ENCODE measurements at places on chromosomes 13 and 19. TPM values are rescaled to one million over a fixed set of nuclear protein-coding genes. Genes with fewer than 3 reads are reported as not detected.
A peak's percentile ranks its signal among the peaks of the same experiment; 100 is the strongest.

Gene OBI1
- polyA plus RNA-seq = 2.0 TPM

Gene ZNF439
- polyA plus RNA-seq = 0.61 TPM

- no peak for DNase-seq
These were observed 105.9 kb downstream of the AKAP11 start for GRCh38 chr13:42377640-42378382.

Gene TNNI3
- polyA plus RNA-seq = not detected

GRCh38 chr19:4524808-4525562 lies 6.7 kb upstream of the PLIN4 start:
- DNase-seq = peak; percentile 78

Gene C1QTNF9B
- 0.24 TPM for polyA plus RNA-seq

Gene HSH2D
- 1.2 TPM for polyA plus RNA-seq

Gene LHB
- polyA plus RNA-seq = not detected

Gene VSTM2B
- polyA plus RNA-seq = not detected

- DNase-seq = no peak
These were observed 25.1 kb downstream of the LNX2 start for GRCh38 chr13:27595055-27595811.

GRCh38 chr13:19845758-19846157 lies 17.7 kb downstream of the ZMYM5 start:
- DNase-seq = no peak

- no peak for DNase-seq
These were observed 61.2 kb upstream of the FRY start for GRCh38 chr13:31970231-31970930.

Gene BSG
- 146 TPM for polyA plus RNA-seq

GRCh38 chr13:79503473-79504017 lies 22.6 kb downstream of the NDFIP2 start:
- no peak for DNase-seq

DNA sequence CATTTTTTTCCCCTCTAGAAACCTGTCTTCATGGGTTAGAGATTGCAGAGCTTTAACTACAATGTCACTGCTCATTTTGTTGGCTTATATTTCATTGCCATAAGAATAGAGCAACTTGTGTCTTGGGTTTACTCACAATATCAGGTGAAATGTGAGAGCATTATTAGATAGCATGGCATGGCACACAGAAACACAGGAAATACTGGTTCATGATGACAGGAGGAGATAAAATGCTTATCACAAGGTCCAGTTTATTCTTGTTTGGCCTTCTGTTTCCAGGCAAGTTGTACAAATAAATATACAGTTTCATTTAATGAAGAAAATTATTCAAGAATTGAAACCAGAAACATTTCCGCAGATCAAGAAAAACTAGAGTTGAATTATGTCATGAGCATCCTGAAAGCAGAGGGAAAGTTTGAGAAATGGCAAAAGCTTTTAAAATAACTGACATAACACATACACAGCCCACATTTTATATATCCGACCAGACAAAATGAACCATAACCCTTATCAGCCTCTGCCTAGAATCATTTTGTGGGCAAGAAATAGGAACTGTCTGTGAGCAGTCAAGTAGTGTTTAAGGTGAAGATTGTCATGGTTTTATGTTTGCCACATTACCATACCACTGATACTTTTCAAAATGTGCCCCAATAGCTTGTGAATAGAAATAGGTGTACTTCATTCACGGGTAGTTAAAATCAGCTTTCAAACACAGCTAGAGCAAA lies 297.9 kb upstream of the ARGLU1 start:
- DNase-seq = no peak

DNA sequence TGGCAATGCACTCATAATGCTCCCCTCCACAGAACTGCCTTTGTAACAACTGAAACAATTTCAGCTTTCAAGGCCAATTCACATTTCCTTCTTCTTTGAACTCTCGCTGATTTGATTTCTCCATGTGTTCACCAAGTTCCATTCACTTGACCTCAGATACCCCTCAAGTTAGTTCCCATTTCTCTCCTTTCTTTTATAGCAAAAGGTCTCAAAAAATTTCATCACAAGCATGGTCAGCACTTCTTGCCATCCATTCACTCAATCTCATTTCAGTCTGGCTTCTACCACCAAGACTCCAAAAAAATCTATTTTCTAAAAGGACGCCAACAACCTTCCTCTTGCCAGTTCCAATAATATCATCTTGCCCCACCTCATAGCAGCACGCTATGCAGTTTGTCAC lies 135.7 kb downstream of the DIAPH3 start:
- DNase-seq = no peak

GRCh38 chr13:109366525-109366924 lies 419.9 kb downstream of the IRS2 start:
- DNase-seq = no peak

GRCh38 chr13:61086087-61086486 lies 329.6 kb downstream of the PCDH20 start:
- DNase-seq = no peak

DNA sequence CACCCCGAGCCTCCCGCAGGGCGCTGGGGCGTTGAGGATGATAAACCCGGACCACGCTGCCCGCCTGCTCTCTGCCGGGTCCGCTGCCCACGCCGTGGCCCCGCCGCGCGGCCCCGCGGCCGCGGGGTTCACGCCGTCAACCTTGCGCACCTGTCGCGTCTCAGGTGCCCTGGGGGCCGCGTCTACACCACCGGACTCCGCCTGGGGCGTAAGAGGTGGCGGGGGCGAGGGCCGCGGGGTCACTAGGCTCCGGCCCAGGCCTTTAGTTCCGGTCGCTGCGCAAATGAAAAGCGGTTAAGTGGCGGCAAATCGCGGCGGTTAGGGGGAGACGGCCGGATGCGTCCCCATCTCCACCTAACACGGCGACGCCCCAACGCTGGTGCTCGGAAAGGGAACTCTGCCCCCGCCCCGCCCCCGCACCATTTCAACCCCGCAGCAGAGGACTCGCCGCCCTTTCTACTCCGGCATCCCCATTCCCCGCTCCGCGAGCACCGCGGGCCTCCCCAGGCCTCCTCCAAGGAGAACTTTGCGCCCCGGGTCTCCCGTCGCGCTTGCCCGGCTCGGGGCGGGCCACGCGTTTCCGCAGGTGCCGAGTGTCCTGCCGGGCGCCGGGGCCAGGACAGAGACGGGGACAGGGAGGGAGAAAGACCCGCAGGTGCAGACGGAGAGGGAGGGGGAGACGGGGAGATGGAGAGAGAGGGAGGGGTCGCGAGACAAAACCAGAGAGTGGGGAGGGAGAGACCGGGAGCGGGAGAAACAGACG lies 4.3 kb downstream of the ONECUT3 start:
- DNase-seq = no peak

Gene PABPC3
- polyA plus RNA-seq = 0.08 TPM

- DNase-seq = no peak
These were observed 9.8 kb downstream of the ZSWIM4 start for GRCh38 chr19:13804830-13805683.

DNA sequence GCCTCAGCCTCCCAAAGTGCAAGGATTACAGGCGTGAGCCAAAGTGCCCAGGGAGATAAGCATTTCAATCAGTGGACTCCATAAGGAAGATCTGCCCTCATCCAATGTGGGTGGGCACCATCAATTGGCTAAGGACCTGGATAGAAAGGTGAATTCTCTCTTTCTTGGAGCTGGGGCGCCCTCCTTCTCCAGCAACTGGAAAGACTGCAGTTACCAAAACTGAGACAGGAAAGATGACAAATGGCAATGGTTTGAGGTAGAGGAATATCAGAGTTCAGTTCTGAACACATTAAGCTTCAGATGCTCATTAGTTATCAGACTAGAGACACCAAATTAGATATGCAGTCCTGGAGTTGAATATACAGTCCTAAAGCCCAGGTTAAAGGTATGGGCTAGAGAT lies 10.5 kb upstream of the ELF1 start:
- no peak for DNase-seq

- DNase-seq = no peak
These were observed 708 bp upstream of the ERCC1 start for GRCh38 chr19:45424191-45425058.

GRCh38 chr13:76380446-76381065 lies 505.6 kb downstream of the KCTD12 start:
- no peak for DNase-seq

DNA sequence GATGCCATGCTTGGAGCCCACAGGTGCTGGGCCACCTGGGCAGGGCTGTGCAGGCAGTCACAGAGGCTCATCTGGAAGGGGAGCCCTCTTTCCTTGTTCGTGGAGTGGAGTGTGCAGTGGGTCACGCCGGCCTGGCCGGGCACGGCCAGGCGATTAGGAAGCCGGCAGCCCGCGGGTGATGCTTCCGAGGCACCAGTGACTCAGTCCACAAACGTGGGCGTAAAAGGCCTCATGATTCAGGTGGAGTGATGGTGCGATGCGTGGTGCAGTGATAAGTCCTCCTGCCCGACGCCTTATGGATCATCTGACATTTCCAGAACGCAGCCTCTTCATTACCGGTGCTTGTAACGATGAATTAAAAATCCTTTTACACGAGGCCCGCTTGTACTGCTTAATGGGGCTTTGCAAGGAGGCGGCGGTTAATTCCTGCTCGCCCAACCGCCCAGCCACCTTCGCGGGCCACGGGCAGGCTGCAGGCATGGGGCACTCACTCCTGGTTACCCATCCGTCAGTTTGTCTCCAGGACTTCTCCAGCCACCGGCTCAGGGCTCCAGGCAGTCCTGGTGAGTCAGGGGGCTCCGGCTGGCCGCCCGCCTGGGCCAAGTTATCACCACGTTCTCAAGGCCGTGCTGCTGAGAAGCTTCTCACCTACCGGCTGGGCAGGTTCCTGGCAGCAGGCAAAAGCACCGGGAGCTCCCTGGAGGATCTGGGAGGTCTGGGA lies 172.4 kb downstream of the KDM4B start:
- no peak for DNase-seq

DNA sequence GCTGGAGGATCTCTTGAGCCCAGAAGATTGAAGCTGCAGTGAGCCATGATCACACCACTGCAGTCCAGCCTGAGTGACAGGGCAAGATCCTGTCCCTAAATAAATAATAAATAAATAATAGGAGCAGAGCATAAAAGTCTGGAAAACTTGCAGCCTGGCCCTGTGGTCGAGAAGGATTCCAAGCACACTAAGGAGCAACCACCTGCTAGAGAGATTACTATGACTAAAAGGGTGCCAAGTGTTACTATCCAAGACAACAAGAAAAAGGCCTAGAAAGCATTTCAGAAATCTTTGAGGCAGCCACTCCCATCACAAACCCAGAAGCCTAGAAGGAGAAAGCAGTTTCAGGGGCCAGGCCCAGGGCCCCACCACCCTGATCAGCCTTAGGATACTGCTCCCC lies 46.1 kb downstream of the LHFPL6 start:
- DNase-seq = no peak

DNA sequence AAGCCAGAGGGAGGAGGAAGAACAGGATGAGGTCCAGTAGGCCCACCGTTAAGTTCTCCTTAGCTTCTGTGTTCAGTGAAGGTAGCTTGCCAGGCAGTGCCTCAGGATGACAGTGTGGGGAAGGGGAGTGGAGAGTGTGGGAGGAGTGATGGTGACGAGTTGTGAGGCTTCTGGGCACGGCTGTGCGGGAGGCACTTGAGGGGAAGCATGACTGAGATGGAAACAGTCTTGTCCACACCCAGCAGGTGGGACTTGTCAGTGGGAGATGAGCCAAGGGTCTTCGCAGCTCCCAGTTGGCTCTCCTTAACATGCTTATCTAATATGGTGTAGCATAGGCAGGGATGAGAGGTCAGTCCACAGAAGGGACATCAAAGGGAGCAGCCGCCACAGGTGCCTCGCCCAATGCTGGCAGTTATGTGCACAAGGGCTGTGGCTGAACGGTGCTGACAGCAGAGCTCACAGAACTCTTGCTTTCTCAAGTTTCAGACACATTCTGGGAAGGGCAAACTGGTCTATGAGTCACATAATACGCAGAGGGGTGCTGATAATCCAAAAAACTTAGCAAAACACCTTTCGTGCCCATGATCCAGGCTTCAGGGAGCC lies 47.5 kb downstream of the OXGR1 start:
- DNase-seq = no peak

GRCh38 chr19:27392027-27392632 lies 1820.8 kb downstream of the UQCRFS1 start:
- DNase-seq = peak; percentile 32

DNA sequence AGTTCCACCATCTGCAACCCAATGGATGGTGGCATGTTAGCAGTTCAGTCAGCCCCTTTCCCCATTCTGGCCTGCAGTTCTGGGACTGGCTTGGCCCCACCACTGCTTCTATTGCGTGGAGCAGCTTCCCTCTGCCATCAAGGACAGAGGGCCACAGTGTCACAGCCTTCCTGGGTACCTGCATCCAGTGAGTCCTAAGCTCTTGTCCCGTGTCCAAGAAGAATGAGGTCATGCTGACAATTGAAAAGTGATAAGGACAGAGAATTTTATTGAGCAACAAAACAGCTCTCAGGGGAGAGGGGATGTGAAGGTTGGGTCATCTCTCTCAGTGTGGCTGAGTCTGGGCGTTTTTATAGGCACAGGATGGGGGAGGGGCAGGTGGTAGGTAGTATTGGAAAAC lies 33.5 kb upstream of the SIN3B start:
- DNase-seq = no peak

Gene SLC17A7
- not detected for polyA plus RNA-seq

GRCh38 chr13:111322001-111322915 lies 1.8 kb downstream of the TEX29 start:
- no peak for DNase-seq

Gene TEX26
- polyA plus RNA-seq = 0.08 TPM

DNA sequence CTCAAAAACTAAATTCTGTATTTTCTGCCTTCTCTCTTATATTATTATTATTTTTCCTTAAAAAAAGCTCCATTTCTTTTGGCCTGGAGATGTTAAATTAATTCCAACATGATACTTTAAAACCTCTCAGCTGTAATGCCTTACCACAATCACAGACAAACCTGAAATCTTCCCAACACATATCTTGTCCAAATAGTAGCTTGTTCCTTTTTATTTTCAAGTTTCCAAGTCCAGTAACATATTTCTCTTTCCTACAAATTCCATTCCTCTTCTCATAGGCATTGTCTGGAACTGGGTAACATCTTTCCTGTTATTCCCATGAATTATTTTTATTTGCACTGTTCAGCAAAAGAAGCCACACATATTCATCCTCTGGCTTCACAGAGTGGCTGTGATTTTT lies 137.0 kb downstream of the SLITRK6 start:
- no peak for DNase-seq

DNA sequence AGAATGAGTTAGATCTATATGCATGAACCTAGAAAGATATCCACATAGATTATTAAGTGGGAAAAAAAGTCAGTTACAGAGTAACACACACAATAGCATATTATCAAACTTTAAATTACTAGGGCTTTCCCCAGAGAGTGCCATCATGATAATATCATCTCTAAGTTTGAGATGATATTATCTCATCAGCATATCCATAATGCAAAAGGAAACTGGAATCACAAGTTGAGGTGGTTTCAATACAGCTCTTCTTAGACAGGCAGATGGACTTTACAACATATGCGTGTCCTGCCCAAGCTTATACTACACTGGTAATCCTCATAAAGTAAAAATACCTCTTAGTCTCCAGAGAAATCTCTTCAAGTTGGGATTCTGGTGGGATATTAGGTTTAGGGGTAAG lies 236.2 kb upstream of the SERP2 start:
- no peak for DNase-seq

Gene TNFRSF19
- 0.27 TPM for polyA plus RNA-seq

DNA sequence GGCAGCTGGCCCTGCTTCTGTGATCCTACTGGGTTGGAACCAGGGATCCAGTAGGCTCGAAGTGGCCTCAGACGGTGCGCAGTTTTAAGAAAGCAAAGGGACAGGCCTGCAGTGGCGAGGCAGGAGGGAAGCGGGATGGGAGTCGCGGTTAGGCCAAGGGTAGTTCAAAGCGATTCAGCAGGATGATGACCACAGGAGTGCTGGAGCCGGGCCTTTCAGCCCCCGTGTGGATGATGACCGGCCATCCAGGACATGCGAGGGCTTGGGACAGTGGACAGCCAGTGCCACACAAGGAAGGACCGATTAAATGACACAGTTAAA lies 854 bp downstream of the RNASEH2B start:
- no peak for DNase-seq

All from liver (tissue), 10 donors.